ENCODE measurements at places on chromosomes 1 and 21.

GRCh38 chr1:71041806-71042205 is 5.8 kb downstream of the PTGER3 start:
- DNase-seq = no peak

GRCh38 chr1:109891930-109892329 is 18.7 kb upstream of the CSF1 start:
- no peak for DNase-seq

DNA sequence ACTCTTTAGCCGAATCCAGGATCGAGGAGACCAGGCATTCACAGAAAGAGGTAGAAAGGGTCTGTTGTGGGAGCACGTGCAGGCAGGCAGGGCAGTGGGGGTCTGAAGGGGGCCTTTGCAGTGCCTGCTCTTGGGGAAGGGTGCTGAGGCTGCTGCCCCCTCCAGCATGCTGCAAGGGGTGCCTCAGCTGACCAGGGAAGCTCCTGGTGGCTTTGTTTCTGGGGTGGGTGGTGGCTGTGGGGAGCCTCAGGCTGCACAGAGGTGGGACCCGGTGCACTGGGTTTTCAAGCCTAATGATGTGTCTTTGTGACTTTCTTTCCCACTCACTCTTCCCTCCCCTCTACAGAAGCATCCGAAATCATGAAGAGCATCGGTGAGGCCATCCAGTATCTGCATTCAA is 41.5 kb upstream of the IL19 start:
- DNase-seq = no peak

GRCh38 chr1:179105393-179105792 is 23.5 kb downstream of the TOR3A start:
- DNase-seq = no peak

DNA sequence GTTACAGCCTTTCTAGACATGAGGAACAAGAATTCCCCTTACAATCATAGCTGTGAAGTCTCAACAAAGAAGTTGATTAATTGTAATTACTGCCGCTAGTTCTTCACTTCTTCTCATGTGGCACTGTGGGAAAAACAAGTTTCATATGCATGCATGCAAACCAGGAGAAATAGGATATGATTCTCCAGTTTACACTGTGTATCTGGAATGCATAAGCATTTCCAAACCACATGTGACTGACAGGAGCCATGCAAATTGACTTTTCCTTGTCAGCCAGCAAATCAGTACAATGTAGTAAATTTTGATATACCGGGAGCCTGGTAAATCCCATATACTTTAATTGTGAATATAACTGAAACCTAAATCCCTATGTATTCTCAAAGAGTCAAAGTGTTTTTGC is 279.3 kb downstream of the PAPPA2 start:
- no peak for DNase-seq

DNA sequence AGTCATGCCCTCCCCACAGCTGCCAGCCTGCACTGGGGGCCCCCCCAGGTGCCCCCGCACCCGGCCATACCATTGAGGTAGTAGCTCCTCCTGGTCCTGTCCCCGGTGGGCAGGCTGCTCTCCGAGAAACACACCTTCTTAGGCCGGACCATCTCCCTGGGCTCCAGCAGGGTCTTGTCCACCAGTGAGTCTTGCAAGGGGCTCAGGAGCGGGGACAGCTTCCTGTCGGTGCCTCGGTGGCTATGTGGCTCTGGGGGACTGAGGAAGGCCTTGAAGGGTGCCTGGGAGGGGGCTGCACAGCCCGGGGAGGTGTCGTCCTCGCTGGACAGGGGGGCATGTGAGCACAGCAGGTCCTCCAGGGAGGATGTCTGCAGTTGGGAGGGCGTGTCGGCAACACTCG is 12.9 kb upstream of the FTCD start:
- DNase-seq = no peak

Measured in CD8-positive, alpha-beta memory T cell (primary cell).